Immature natural killer cell (primary cell): ENCODE measurements at places on chromosomes 5 and 9. TPM values are rescaled to one million over a fixed set of nuclear protein-coding genes. Genes with fewer than 3 reads are reported as not detected.

GFRA3 gene
- not detected for polyA plus RNA-seq

DNA sequence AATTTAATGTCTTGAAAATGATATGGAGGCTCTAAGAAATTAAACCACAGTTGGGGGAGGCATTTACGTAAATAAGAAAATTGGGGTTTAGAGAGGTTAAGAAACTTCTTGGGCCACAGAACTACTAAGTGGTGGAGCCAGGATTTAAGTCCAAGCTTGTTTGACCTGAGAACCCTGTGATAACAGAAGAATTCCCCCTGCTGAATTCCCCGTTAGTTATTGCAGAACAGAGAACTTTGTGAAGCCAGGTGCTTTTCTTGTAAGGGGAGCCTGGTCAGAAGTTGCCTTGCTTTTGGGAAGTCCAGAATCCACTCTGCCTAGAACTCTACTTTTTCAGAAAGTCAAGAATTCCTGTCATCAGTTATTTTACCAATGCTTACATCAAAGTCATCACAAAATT is 309.3 kb upstream of the SEMA6A start:
- H3K36me3 ChIP-seq = no peaks in the 10 kb centered on the region
- no peak overlapping the region for H3K27ac ChIP-seq
- H3K27me3 ChIP-seq = peaks cover 2% of the 10 kb centered on the region
- H3K4me1 ChIP-seq = no peaks in the 10 kb centered on the region
- DNase-seq = no peak

GRCh38 chr5:81544351-81545018 is 150.6 kb upstream of the ACOT12 start:
- H3K27me3 ChIP-seq = no peaks in the 10 kb centered on the region
- H3K4me1 ChIP-seq = peaks cover 1% of the 10 kb centered on the region

DNA sequence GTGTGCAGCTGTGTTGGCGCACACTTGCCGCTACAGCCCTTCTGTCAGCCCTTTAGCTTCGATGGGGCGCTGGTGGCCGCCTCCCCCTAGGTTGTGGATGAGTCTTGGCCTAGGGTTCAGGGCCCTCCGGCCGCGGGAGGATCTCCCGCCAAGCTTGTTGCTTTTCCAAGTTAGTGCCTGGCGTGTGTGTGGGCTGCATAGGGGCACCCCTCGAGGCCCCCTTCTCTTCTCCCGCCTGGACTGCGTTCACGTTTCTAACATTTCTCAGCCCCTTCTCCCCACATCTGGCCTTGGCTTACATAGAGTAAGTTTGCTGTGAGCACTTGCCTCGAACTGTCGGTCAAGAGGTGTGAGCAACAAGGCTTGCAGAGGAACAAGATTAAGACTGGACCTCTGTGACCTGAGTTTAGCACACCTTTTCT is 413 bp upstream of the OXCT1 start:
- DNase-seq = no peak
- peaks cover 35% of the 10 kb centered on the region for H3K4me1 ChIP-seq
- no peaks in the 10 kb centered on the region for H3K36me3 ChIP-seq

DNA sequence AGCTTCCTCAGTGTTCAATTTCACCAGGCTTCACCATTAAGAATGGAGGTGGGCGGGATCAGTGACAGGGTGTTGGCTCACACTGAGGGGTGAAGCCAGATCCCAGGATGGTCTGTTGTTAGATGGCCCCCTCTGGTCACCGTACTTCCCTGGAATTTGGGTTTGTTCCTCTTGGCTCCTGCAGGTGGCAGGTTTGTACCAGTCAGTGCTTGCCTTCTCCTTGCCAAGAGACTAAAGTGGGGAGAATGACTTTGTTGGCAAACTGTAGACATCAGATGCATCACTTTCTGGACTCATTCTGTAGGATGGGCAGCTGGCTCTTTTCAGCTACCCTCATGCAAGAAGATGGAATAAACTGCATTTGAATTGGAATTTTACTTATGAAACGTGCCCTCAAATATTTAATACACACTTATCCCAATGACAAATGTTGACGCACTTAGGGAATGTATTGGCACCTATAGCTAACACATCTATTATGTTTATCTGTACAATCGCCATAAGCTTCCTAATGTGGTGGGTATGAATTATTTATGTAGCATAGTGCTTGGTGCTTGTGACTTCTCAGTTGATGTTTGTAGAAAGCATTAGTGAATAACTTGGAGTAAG is 31.4 kb upstream of the ANKRD55 start:
- DNase-seq = no peak
- no peaks in the 10 kb centered on the region for H3K4me1 ChIP-seq
- H3K4me3 ChIP-seq = no peak overlapping the region
- peaks cover 2% of the 10 kb centered on the region for H3K27me3 ChIP-seq

DNA sequence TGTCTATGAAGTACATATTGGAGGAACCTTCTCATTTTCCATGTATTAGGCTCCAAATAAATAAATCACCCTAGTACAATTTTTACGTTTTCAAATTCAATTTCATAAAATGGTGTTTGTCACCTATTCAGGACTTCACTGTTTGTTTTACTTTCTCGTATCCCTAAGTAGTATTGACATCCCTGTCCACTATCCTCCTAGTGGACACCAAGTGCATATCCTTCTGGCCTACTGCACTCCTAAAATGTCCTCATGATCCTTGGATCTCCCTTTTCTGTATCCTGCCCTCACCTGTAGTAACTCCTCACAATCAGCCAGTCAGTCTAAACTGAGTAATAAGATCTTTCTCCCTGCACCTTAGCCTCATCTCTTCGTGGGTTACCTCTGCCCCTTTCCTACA is 539.9 kb downstream of the DMRTA1 start:
- no peaks in the 10 kb centered on the region for H3K4me1 ChIP-seq
- no peak overlapping the region for H3K4me3 ChIP-seq
- H3K27me3 ChIP-seq = no peaks in the 10 kb centered on the region
- H3K27ac ChIP-seq = no peak overlapping the region

GRCh38 chr5:57783693-57784092 is 301.1 kb upstream of the ACTBL2 start:
- no peak overlapping the region for H3K4me3 ChIP-seq
- no peak overlapping the region for H3K27ac ChIP-seq
- no peaks in the 10 kb centered on the region for H3K4me1 ChIP-seq
- H3K36me3 ChIP-seq = no peaks in the 10 kb centered on the region
- DNase-seq = no peak
- H3K27me3 ChIP-seq = peaks cover 3% of the 10 kb centered on the region

ARL14EPL gene
- polyA plus RNA-seq = not detected

- no peaks in the 10 kb centered on the region for H3K27me3 ChIP-seq
- no peak for DNase-seq
- H3K27ac ChIP-seq = no peak overlapping the region
- no peaks in the 10 kb centered on the region for H3K36me3 ChIP-seq
Measured at GRCh38 chr5:170150713-170151096, 45.0 kb downstream of the FOXI1 start.

- no peak for DNase-seq
- H3K27ac ChIP-seq = no peak overlapping the region
- H3K4me1 ChIP-seq = peaks cover 49% of the 10 kb centered on the region
- H3K4me3 ChIP-seq = no peak overlapping the region
Measured at GRCh38 chr9:125649315-125649714, 57.7 kb downstream of the MAPKAP1 start.

GRCh38 chr9:125748446-125749099 is 1.4 kb downstream of the PBX3 start:
- peaks cover 48% of the 10 kb centered on the region for H3K4me1 ChIP-seq
- H3K36me3 ChIP-seq = no peaks in the 10 kb centered on the region
- peak overlapping the region; percentile 96 for H3K4me3 ChIP-seq
- peaks cover 9% of the 10 kb centered on the region for H3K27me3 ChIP-seq
- peak; percentile 3 for DNase-seq
- H3K27ac ChIP-seq = peak overlapping the region; percentile 83

C7 gene
- polyA plus RNA-seq = not detected

- DNase-seq = no peak
- no peaks in the 10 kb centered on the region for H3K4me1 ChIP-seq
- H3K27me3 ChIP-seq = peaks cover 2% of the 10 kb centered on the region
- H3K27ac ChIP-seq = no peak overlapping the region
Measured at GRCh38 chr5:33300209-33300742, 140.5 kb upstream of the TARS1 start.

DNA sequence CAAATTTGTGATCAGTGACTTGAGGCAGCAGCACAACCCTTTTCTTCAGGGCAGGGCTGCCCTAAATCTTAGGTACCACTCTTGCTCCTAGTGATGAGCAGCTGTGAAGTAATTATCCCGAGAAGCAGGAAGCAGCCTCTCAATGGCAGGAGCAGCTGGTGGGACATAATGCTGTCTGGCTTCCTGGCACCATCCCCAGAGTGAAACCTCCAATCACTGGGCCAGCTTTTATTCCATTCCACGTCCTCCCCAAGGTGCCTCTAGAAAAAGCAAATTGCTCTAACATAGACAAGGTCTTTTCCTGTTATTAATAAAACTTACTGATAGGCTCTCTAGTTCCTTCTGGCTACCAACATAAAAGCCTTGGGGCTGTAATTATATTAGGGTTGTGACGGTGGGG is 154.0 kb downstream of the FRMD3 start:
- H3K4me1 ChIP-seq = no peaks in the 10 kb centered on the region
- no peaks in the 10 kb centered on the region for H3K36me3 ChIP-seq
- no peak overlapping the region for H3K4me3 ChIP-seq
- peaks cover 2% of the 10 kb centered on the region for H3K27me3 ChIP-seq
- H3K27ac ChIP-seq = no peak overlapping the region

DNA sequence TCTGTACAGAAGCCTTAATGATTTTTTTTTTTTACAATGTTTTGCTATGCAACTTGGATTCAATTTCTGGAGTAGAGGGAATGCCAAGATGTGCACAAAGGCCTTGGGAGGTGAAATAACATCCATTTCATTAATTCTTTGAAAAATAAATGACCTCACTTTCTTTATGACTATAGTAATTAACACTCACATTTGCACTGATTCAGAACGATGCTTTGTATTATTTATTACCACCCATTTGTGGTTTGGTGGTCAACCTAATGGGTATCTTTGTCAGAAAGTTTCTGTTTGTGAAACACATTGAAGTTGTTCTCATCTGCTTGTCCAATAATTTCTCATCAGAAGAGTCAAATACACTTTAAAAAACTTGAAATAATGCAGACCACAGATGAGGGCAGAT is 169.3 kb downstream of the NTRK2 start:
- no peak for DNase-seq
- no peaks in the 10 kb centered on the region for H3K36me3 ChIP-seq
- no peak overlapping the region for H3K4me3 ChIP-seq
- H3K27ac ChIP-seq = no peak overlapping the region

- H3K36me3 ChIP-seq = no peaks in the 10 kb centered on the region
- no peak for DNase-seq
- H3K27ac ChIP-seq = no peak overlapping the region
- no peaks in the 10 kb centered on the region for H3K4me1 ChIP-seq
Measured at GRCh38 chr5:9037048-9037447, 508.8 kb downstream of the SEMA5A start.

DNA sequence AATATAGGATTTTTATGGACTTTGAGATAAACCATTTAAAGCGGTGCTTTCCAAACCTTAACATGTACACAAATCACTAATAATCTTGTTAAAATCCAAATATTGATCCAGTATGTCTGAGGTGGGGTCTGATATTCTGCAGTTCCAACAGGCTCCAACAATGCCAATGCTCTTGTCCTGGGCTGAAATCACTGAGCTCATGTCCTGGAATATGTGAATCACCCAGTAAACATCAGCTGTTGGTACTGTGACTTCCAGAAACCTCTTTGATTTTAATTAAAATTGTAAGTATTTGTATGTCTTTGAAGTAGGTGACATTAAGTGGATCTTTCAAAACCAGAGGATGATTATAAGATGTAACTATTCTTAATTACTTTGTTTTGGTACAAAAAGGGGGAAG is 52.8 kb upstream of the CAST start:
- H3K4me1 ChIP-seq = peaks cover 6% of the 10 kb centered on the region
- no peak overlapping the region for H3K4me3 ChIP-seq
- peaks cover 5% of the 10 kb centered on the region for H3K27me3 ChIP-seq
- DNase-seq = no peak

GRCh38 chr5:72988769-72989168 is 32.9 kb downstream of the FCHO2 start:
- H3K4me1 ChIP-seq = peaks cover 6% of the 10 kb centered on the region
- DNase-seq = no peak
- no peak overlapping the region for H3K27ac ChIP-seq
- H3K36me3 ChIP-seq = peaks cover 23% of the 10 kb centered on the region
- H3K4me3 ChIP-seq = no peak overlapping the region
- peaks cover 4% of the 10 kb centered on the region for H3K27me3 ChIP-seq

GRCh38 chr9:77922591-77922990 is 109.0 kb downstream of the GNAQ start:
- no peaks in the 10 kb centered on the region for H3K4me1 ChIP-seq
- H3K4me3 ChIP-seq = no peak overlapping the region
- peaks cover 4% of the 10 kb centered on the region for H3K27me3 ChIP-seq
- H3K27ac ChIP-seq = no peak overlapping the region
- no peak for DNase-seq
- H3K36me3 ChIP-seq = no peaks in the 10 kb centered on the region

SLC4A9 gene
- polyA plus RNA-seq = not detected

SOWAHA gene
- not detected for polyA plus RNA-seq
